Stimulated activated CD4-positive, alpha-beta T cell treated with anti-CD3 and anti-CD28 coated beads, Interleukin-1b, Interleukin-23, amount 100 ng/mL, for 1 hour (primary cell): ENCODE measurements at places on chromosomes 7 and 10.

DNA sequence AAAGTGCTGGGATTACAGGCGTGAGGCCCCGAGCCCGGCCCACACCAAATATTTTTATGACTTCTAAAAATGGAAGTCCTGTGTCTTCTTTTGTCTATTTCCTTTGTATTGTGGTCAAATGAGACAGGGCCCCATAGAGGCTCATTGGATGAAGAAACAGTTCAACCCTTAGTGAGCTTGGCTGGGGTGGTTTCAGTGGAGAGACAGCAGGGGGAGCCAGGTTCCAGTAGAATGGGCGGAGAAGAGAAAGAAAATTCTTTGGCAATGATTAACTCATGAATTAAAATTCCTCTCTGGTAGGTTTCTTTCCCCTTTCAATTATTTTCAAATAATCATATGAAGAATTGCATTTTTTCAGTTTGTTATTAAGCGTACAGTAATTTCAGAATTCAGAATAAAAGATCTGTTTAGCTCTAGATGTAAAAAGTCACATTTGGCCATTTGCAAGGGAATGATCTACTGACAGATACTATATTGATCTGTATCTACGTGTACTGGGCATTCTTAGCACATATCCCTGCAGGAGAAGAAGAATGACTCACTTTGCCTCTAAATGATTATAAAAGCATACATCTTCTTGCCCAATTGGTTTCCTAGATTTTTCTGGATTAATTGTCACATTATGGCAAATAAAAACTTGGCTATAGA lies 43.2 kb downstream of the PNLIPRP3 start:
- no peak for DNase-seq

GRCh38 chr10:102527546-102527945 lies 23.8 kb downstream of the SUFU start:
- no peak for DNase-seq

DNA sequence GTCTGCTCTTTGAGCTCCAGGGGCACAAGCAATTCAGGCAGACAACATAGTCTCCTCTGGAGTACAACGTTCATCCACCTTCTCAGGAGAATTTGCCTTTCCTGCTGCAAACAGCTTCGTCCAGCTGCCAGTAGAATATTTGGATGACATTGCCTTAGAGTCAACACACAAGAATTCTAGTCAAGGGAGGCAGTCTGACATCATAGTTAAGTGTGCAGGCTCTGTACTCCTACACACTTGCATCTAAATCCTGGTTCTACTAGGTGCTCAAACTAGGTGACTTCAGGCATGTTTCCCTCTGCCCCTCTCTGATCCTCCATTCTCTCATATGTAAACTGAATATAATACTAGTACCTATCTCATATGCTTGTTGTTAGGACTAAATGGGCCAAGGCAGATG lies 314.8 kb downstream of the HPSE2 start:
- no peak for DNase-seq

DNA sequence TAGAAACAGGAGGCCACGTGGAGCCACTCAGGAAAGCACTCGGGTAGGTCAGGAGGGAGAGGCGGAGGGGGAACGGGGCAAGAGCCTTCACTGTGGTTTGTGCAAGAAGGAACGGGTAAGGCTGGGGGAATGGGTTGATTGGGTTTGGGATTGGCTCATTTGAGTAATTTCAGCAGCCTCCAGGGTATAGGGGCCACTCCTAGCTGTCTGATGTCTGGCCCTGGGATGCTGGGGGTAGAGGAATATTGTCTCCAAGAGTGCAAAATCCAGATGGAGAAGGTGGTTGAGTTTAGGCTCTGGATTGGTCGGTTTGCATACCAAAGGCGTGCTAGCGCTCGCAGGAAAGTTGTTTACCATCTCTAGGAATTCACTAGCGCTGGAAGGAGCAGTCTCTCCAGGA lies 47.2 kb downstream of the MYL10 start:
- DNase-seq: no peak

- no peak for DNase-seq
Observed at GRCh38 chr10:76111986-76112825, 680.8 kb downstream of the LRMDA start.

GRCh38 chr10:94344522-94345122 lies 18.1 kb downstream of the NOC3L start:
- DNase-seq: no peak

- no peak for DNase-seq
Observed at GRCh38 chr7:24936121-24936824, 43.7 kb downstream of the OSBPL3 start.

GRCh38 chr7:40098810-40099209 lies 35.6 kb downstream of the MPLKIP start:
- DNase-seq: no peak

- no peak for DNase-seq
Observed at GRCh38 chr10:107427016-107427415, 262.5 kb upstream of the SORCS1 start.

DNA sequence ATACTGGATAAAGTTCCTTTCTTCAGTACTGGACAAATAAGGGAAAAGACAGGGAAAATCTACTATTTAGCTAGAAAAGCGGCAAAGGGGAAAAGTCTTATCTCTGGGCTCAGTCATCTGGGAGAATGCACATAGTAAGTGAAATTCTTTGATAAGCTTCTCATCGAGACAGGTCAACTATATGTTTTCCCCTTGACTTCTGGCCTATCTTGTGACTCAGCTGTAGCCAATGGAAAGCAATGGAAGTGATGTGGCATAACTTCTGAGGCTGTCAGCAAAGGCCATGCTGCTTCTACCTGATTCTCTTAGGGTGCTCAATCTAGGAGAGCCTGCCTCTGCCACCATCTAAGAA lies 91.9 kb downstream of the PCGF5 start:
- no peak for DNase-seq

- no peak for DNase-seq
Observed at GRCh38 chr10:102493771-102494170, 8.7 kb downstream of the ACTR1A start.

- no peak for DNase-seq
Observed at GRCh38 chr7:100488333-100489095, 4.8 kb downstream of the NYAP1 start.

GRCh38 chr10:47184724-47185330 lies 115.2 kb upstream of the GDF10 start:
- DNase-seq: no peak

DNA sequence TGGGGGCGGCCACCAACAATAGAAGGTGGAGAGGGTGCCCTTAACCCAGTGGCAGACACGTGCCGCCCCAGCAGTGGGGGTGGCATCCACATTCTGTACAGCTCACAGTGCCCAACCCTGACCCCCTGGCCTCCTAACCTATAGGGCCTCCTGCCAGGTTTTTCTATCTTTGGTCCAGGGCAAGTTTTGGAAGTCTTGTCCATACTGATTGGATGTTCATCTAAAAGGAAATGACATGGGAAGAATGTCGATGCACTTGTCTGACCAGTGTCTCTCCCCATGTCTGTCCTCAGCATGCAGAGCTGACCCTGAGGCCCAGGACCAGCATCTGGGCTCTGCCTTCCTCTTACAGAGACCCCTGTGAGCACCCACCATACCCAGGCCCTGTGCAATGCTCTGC lies 32.3 kb upstream of the ANTXRL start:
- DNase-seq: no peak

GRCh38 chr10:102264371-102264770 lies 19.0 kb downstream of the GBF1 start:
- DNase-seq: no peak

- no peak for DNase-seq
Observed at GRCh38 chr10:77555591-77556212, 81.9 kb downstream of the KCNMA1 start.

DNA sequence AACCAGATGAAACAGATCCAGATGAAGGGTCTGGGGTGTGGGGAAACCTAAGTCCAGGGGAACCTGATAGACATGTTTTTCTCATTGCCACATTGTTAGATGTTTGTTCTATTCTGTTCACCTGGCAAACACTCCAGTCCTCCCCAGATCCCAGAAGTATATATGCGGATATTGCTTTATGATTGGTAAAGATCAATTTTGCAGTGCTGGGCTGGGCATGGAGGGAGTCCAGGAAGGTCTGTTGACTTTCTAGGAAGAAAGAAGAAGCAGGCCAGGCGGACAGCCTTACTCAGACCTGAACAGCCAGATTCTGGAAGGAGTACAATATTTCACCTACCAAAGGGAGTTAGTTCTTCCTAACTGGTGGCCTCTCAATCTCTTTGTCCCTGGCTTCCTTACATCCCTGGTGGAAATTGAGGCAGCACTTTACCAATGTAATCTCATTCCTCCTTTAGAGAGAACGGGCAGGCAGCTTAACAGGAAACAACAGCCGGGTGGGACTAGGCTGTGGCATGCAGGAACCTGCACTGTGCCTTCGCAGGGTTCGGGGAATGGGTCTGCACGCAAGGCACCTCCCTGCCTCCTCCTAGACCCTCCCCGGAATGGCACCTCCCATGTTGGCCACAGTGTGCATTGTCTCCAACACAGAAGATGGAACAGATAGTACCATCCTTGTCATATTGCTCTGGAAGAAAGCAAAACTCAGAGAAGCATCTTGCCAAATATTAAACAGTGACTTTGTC lies 930 bp downstream of the GIMAP6 start:
- peak; percentile 18 for DNase-seq

- no peak for DNase-seq
Observed at GRCh38 chr7:142194201-142194600, 63.7 kb downstream of the PRSS58 start.
